KG1 (cell line): ENCODE measurements at places on chromosomes 1 and 21.

DNA sequence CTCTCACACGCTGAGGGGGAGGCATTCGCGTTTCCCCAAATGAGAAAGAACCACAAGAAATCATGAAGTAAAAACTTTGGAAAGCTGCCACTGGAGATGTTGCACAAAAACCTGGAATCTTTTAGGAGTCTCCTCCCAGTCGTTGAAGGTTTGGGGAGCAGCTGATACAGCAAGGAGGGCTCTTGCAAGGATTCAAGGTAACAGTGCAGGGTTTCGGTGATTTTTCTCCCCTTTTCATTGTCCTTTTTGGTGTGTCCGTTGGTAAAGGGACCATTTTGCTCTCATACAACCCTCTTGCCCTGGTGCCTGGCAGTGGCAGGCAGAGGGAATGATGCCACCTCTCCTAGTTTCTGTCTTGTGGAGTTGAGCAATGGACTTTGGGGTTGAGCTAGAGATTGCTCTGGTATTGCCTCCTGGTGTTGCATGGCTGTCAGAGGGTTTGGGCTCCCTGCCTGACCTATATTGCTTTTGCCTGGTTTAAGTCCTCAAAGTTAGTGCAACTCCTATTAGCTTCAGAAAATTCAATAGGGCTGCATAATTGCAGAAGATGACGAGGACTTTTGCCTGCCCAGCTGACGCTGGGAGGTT lies 872 bp downstream of the BRINP2 start:
- DNase-seq, result no peak

DNA sequence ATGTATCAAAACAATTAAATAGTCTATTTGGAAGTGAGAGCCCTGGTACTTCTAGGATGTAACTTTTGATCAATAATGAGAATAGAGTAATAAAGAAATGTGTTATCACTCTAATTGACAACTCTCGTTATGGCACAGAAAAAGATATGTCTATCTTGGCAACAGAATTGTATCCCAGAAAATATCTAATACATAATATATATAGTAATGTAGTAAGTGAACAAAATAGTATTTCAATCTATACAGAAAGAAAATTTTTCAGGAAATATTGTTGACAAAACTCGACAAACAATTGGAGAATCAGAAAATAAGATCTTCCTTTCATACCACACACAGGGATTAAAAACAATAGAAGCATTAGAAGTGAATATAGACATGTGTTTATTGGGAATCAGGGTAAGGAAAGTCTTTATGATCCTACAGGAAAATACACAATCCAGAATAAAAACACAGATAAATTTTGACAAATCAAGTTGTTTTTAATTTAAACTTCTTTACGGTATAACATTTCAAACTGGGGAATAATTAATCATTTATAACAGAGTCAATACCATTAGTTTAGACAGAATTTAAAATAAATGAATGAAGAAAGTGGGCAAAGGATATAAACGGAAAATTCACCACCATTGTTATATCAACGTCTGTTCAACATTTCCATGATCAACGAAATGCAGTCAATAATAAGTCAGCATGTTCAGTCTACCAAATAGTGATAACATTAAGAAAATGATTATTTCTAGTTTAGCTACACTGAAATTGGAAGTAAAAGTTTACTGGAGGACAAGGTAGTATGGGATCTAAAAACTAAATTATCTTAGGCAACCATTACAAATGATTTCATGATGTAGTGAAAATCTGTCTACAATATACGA lies 1526.5 kb upstream of the TPTE start:
- no peak for DNase-seq

- no peak for DNase-seq
Observed at GRCh38 chr1:24544239-24544638, 11.6 kb upstream of the NCMAP start.

GRCh38 chr1:208174200-208174599 lies 70.0 kb downstream of the PLXNA2 start:
- DNase-seq, result no peak

DNA sequence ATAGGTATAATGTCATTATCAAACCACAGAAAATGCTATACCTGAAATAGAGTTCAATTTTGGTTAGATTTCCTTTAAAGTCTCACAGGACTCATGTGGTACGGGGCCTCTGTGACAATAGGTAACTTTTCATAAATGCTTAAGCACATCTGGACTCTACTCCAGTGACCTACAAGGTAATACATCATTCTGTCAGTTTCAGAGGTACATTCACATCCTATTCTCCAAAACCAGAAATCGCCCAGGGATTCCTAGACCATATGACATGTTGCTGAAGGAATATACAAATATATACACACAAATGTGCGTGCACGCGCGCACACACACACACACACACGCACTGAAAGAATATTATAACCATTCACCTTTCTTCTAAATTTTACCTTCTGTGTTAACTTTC lies 311.8 kb downstream of the SMYD3 start:
- DNase-seq, result no peak
